ENCODE measurements at places on chromosomes 4 and X.

DNA sequence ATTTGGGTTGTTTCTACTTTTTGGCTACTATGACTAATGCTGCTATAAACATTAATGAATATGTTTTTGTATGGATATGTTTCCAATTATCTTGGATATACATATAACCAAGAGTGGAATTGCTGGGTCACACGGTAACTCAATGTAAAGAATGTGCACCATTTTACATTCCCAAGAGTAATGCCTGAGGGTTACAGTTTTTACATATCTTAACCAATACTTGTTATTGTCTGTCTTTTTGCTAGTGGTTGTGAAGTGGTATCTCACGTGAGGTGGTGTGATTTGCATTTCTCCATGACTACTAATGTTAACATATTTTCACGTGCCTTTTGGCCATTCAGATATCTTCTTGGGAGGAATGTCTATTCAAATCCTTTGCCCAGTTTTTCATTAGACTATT, 200.3 kb upstream of the MAB21L2 start:
- DNase-seq: no peak

- DNase-seq: no peak
Observed at GRCh38 chrX:150683536-150684146, 9.6 kb upstream of the MTMR1 start.

DNA sequence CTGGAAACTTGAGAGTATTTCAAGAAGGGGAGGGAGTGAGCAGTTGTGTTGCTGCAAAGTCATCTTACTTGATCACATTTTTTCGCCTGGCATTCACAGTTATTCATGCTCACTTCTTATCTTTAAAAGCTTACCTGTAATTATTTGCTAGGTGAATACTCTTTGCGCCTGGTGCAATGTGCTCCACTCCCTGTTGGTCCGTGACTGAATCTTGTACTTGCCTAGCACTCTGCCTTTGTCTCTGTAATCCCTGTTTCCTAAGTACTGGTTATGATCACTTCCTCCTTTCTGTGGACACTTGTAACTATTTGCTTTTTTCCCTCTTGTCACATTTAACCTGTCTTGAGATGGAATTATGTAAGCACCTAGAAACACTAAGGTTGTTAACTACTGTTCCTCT, 5.8 kb downstream of the BMP2K start:
- no peak for DNase-seq

DNA sequence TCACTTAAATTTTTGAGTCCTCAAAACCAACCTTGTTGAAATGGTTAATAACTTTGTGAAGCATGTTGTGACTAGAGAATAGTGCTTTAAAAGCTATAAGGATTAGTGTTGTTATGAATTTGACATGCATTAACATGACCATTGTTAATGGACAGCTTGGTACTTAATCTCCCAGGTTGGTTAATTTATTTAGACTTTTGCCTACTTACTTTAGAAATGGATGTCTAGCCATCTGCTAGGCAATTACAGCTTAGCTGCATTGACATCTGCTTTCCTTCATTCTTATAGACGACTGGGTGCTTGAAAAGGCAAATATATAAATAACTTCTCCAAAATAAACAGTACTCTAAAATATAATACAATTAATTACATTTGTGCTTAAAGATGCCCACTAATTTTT, 368.0 kb downstream of the CCSER1 start:
- no peak for DNase-seq

DNA sequence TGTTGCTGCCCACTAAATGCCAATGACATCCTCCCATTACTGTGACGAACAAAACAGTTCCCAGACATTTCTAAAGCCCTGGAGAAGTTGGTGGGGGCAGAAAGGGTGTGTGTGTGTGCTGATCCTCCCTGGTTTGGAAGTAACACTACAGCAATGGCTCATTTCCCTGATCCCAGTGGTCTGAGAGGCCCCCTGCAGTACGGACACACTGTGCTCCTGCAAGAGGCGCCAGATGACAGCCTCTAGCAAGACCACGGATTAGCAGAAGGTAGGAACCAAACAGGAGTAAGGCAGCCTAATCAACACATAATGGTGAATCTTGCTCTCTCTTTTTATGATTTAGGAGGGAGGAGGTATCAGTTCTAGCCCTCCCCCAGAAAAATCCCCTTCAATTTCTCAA, 49.6 kb downstream of the CHRDL1 start:
- DNase-seq: no peak

DNA sequence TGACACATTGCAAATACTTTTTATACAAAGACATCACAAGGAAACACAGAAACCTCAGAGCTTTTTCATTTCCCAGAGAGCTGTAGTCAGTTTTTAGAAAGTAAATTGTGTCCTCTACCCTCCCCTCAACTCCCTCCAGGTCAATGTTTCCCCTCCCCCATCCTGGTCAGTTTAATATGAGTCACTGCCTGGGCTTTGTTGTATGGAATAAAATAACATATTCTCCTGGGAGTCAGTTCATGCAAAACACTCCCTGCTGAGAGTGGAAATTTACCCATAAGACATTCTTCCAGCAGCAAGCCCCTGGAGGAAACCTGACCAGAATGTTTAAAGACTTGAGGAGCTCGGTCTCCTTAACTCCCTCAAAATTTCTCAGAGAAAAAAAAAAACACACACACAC, 270.1 kb upstream of the LDB2 start:
- DNase-seq: no peak

DNA sequence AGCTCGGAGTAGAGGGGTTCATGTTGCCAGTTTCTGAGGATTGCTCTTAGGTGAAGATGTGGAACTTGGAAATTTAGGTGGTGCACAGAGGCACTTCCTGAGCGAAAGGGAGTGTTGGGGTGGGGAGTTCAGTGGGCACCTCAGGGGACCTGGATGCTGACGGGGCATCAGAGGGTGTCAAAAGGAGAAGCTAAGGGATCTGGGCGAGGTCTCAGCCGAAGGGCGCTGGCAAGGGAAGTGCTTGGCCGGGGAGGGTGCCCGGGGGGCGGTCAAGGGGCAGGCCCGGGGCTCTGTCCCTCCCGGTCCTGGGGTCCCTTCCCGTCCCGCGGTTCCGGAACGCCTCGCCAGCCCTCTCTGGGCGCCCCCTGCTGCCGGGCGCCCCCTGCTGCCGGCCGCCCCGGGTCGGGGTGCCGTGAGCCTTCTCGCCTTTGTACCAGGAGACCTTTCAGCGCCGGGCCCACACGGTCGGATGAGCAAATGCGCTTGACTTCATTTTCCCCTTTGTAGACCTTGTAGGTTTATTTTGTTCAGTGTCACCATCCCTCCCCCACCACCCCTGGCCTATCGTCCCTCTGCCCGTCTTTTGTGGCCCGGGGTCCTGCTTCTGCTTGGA, 3.0 kb upstream of the PHOX2B start:
- no peak for DNase-seq

- no peak for DNase-seq
Observed at GRCh38 chr4:173264245-173264644, 69.9 kb downstream of the HMGB2 start.

GRCh38 chr4:31458813-31459212, 738.6 kb downstream of the PCDH7 start:
- DNase-seq: no peak
